ENCODE measurements at places on chromosomes 2 and 18.
A peak's percentile ranks its signal among the peaks of the same experiment; 100 is the strongest.

DNA sequence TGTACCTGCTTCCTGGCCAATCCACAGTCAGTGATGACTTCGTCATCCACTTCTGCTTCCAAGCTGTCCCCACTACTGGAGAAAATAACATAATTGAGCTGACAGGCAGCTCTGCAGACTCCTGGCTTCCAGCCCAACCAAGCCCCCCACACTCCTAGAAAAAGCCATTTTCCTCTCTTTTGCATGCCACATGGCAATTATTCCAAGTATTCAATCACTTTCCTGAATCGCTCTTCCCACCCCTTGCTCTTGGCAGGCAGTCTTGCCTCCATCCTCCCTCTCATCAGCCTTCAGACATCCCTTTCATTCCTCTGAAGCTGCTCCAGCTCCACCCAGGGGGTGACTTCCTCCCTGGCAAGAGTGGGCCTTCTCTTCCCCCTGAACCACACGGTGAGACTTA, 14.3 kb upstream of the ST8SIA5 start:
- DNase-seq: no peak

GRCh38 chr2:10452312-10452711, 4.2 kb upstream of the ODC1 start:
- DNase-seq: no peak

GRCh38 chr2:240207661-240208060, 67.2 kb upstream of the OTOS start:
- peak; percentile 15 for DNase-seq

DNA sequence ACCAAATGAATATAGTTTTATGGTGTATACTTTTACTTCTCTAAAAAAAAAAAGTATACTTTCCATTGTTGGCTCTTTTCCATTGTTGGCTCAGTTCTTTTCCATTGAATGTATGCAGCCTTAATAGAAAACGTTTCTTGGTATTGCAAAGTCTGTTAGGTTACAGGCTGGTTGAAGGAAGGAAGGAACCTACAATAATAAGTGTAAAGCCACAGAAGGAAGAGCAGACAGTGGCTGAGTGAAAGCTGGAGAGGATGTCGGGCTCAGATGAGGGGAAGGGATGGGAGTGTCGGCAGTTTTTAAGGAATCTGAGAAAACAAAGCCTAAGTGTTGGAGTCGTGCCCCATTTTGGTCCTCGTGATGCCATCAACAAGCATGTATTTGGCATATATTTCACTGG, 6.8 kb downstream of the COPS8 start:
- DNase-seq: no peak

DNA sequence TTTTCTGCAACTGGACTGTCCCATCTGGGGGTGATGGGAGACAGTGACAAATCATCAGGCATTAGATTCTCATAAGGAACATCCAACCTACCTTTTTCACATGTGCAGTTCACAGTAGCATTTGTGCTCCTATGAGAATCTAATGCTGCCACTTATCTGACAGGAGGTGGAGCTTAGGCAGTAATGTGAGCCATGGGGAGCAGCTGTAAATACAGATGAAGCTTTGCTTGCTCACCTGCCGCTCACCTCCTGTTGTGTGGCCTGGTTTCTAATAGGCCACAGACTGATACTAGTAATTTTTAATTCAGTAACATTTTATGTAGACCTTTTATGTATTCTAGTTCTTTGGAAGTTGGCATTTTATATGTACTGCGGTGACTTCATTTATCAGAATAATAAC, 180.1 kb upstream of the SPOPL start:
- DNase-seq: no peak

DNA sequence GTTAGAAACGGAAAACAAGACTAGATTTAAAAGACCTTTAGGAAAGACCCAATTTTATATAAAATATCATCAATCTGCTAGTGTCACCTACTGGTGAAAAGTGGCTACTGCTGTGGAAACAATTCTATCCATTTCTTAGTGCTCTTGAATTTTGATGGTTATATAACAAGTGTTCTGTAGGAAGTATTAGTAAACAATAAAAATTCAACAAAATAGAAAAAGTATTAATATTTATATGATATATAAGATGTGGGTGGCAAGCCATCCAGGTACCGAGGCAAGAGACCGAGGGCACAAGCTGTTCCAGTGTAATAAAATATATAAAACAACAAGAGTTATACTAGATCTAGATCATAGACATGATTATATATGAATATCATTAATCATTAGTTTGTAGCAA, 6.2 kb upstream of the TMEM87B start:
- no peak for DNase-seq

DNA sequence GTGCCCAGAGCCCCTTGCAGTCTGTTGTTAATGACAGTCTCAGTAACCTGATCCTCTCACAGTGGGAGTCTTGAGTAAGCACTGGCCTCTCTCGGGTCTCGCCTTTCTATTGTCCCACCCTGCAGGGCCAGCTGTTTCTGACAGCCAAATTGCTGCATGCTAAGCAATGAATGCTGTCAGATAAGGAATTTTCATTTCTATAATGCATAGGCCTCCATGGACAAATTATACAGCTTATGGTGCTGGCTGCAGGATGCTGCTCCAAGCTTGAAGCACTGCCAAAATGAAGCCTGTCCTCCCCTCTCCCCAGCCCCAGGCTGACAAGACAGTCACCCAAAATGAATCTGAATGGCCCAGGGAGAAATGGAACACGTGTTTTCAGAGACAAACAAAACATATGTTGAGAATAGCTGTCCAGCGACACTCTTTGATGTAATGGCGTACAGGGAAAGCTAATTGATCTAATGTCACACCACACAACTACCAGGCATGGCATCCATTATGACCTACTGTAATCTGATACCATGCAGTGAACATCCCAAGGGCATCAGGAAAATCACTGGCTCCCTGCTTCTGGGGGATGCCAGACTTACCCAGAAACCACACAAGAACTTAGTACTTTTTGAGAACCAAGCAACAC, 36.8 kb downstream of the ACVR1 start:
- DNase-seq: no peak

DNA sequence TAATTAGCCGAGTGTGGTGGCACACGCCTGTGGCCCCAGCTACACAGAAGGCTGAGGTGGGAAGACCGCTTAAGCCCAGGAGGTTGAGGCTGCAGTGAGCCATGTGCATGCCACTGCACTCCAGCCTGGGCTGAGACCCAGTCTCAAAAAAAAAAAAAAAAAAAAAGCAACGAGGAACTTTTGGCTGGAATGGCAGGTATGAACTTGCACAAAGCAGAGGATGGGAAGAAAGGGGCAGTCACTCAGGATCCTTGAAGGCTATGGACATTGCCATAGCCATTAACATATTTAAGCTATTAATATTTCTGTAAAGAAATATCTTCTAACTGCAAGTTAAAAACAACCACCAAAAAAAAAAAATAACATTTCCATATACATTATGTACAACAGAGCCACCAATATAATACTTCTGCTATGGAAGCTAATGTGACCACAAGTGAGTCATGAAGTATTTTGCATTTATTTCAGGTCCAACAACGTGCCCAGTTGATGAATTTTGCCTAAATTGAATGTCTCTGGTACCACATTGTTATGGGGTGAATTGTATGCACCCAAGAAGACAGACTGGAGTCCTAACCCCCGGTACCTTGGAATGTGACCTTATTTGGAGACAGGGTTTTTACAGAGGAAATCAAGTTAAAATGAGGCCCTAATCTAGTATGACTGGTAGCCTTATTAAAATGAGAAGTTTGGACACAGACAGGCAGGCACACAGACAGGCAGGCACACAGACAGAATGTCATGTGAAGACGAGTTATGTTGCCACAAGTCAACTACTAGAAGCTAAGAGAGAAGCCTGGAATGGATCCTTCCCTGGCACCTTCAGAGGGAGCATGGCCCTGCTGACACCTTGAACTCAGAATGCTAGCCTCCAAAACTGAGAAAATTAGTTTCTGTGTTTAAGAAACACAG, 102.8 kb downstream of the RBMS1 start:
- no peak for DNase-seq

DNA sequence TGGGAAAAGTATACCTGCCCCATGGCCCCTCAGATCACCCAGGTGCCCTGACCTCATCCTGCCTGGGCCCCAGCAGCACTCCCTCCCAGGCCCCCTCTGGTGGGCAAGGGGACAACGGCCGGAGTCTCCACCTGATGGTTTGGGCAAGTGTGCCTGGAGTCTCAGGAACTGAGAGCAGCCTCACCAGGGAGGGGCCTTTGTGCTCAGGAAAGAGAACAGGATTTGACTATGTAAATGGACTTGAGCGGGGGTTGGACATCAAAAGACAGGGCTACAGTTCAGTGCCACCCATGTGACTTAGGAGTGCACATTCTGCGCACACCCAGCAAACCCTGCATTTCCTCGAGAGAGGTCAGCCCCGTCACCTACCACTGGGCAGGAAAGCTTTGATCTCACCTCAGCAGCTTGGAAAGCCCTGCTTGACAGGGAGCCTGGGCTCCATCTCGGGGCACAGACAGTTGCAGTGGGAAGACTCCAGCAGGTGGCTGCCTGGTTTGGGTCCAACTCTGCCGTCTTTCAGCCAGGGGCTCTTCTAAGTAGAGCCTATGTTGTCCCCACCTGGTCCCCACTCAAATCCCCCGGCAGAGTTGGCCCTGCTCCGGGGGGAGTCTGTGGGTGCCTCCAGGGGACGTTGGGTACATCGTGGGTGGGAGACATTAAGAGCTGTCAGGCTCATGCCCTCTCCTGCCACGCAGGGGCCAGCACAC, 3.3 kb downstream of the INPP5D start:
- DNase-seq: no peak

GRCh38 chr2:164662066-164662465, 40.8 kb upstream of the GRB14 start:
- no peak for DNase-seq

DNA sequence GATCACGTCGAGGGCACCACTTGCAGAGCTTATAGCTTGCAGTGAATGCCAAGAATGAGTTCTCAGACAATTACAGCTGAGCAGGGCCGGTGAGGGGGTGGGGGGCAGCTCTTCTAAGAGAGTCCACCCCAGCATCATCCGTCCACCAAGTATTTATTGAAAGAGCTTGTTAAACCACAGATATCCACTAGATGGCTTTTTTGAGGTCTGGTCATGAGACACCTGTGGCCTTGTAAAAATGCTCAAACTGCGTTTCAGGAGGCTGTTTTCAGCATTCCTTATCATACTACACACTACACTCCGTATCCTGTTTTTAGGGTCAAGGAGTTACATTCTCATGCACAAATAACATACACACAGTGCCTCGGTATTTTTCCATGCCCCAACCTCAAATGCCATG, 51.5 kb downstream of the DNAJC10 start:
- no peak for DNase-seq

GRCh38 chr2:241413929-241414580, 58.0 kb downstream of the FARP2 start:
- DNase-seq: no peak

- DNase-seq: no peak
Measured at GRCh38 chr2:179470089-179470488, 205.5 kb upstream of the SESTD1 start.

GRCh38 chr2:31401580-31401979, 13.0 kb downstream of the XDH start:
- DNase-seq: no peak

DNA sequence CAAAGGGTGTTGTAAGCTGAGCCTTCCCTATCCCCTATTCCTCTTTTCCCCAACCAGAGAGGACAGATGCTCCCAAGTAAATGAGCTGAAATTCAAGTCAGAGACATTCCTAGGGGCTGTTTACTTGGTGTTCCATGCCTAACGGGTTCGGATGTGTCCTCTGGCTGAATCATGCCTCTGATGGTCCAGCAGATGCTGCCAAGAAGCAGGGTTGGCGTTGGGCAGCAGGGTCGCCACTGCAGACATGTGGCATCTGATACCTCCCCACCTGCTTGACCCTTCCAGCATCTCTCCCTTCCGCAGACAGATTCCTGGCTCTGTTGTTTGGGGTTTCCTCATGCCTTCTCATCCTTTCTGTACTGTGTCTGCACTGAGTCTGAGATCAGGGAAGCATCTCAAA, 108.3 kb downstream of the HNRNPLL start:
- no peak for DNase-seq

DNA sequence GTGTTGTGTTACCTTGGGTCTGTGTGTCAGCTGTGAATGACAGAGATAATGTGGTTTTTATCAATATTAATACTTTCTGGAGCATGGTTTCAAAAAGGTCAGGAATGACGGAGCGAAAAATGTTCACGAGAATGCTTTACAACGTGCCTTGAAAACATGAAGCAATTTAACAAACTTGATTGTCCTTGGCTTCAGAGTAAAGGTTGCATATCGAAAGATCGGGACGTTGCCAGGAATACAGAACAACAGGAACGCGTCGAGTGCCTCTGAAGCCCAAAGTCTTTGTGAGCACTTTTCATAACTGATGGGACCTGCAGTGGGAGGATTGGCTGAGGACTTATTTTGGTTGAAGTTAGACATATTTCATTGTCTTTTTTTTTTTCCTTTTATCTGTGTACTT, 206.1 kb downstream of the ZNF407 start:
- DNase-seq: no peak

DNA sequence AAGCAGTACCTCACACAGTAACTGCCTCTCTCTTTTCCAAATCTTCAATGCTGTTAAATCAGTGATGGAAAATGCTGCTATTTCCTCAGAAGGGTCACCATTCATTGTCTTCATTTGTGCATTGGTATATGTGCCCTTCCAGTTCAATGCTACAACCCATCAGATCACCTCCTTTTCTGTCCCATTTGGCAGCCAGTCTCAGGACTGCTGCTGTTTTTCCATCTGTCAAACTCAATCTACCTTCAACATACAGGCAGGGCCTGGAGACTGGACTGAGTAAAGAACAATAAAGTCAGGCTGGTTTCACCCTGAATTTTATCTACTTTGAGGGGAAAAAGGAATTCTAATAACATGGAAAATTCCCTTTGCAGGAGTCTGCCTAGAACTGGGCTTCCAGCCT, 17.9 kb downstream of the ZNF385B start:
- no peak for DNase-seq

DNA sequence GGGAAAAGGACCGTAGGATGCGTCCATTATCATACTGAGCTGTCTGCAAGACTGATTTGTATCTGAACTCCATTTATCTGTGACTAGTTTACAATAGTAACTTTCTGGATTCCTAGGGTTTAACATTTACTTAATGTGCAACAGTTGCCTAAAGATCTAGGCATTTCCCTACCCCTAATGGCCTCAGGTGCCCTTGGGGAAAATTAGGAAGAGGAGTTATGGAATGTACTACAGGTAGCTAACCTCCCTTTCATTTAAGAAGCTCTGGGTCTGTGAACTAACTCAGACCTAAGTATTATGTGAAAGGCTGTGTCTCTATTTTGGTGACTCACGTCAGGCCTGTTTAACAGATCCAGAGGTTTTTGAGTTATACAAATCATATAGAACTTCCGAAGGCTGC, 59.5 kb downstream of the TDRD15 start:
- no peak for DNase-seq

Data from left ventricle myocardium superior (tissue), 1 donor.